Muscle of back (tissue), 13 donors: ENCODE measurements at places on chromosomes 4 and X.
A peak's percentile ranks its signal among the peaks of the same experiment; 100 is the strongest.

GRCh38 chr4:121114756-121115155, 42.4 kb upstream of the NDNF start:
- DNase-seq = no peak

- DNase-seq = no peak
Measured at GRCh38 chrX:148613636-148614035, 113.2 kb downstream of the AFF2 start.

DNA sequence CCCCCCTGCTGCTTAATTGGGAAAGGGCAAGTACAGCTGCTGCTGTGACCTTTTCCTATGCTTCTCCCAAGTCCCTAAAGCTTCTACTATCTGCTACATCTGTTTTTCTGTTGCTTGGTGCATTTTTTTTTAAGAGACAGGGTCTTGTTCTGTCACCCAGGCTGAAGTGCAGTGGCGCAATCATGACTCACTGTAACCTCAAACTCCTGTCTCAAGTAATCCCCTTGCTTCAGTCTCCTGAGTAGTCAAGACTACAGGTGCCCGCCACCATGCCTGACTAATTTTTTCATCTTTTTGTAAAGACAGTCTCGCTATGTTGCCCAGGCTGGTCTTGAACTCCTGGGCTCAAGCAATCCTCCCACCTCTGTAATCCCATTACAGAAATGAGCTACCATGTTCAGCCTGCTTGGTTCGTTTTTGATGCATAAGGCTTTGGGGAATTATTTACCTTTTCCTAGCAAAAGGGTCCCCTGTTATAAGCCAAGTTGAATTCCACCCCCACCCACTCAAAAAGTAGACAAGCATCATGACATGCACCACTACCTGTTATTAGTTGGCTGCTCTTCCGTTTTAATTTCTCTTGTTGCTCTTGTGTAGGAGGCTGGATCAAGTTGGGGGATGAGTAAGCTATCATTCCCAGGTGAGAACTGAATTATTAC, 39.6 kb downstream of the DGKK start:
- no peak for DNase-seq

DNA sequence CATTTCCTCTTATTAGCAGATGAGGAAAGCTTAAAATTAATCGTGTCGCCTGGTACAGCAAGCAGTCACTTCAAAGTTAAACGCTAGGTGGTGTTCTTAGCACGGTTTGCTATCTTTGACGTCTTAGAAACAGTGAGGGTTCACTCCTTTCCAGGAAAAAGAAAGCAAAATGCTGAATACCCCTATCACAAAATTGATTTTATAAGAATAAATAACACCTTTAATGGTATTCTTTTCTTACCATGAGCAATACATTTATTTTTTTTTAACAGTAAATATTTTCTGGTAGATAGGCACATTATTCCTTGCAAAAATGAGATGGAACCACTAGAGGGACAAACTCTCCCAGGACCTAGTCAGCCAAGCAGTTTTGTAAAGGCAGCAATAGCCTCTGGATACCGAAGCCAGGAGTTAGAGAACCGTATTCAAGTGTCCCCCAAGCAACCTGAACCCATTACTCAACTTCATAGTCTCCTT, 153.9 kb downstream of the KDR start:
- DNase-seq = peak; percentile 31

DNA sequence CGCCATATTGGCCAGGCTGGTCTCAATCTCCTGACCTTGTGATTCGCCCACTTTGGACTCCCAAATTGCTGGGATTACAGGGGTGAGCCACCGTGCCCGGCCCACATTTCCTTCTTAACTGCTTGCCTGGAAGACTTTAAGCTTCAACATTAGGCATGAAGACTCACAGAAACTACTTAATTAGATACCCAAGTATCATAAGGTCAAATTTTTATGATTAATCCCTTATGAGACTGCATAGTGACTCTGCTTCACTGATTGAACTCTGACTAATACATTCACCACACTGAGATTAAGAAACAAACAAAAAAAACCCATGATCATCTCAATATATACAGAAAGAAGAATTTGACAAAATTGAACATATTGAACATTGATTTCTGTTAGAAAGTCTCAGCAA, 87.4 kb upstream of the KCTD8 start:
- DNase-seq = no peak

GRCh38 chr4:138870737-138871554, 144.6 kb upstream of the NOCT start:
- DNase-seq = peak; percentile 91

DNA sequence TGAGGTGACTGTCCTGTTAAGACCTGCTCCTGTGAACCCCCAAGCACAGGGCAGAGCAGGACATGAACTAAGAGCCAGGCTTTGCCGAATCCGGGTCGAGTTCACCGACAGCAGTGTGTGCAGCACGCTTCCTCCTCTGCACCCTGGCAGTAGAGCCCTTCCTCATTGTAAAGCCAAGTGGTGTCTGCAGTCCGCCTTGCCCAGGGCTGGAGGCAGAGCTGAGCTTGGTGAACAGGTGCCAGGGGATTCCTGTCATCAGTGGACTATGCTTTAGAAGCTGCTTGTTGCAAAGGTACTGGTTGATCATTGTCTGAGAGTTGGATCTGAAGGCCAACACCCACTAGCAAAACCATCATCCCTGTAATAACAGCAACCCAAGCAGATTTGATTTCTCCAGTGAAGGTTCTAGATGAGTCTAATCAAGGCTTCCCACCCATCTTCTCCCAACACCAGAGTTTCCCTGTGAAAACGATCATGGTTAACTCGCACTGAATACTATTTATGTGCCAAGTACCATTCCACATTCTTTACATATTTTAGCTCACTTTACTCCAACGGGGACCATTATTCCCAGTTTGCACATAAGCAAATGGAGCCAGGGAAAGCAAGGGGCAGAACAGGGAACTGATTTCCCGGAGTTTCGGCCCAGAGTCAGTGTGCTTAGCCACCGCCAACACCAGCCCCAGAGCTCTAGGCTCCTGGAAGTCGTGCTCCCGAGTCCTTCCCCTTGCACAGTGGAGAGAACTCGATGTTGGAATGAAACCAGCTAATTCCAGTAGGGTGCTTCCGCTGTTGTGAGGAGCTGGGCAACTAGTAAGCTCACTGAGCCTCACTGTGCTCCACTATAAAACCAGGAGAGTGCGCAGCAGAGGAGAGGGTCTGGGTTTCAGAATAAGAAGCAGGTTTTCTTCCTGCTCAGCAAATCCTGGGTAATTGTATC, 1.4 kb upstream of the SLC34A2 start:
- DNase-seq = no peak

GRCh38 chr4:106038908-106039307, 143.6 kb downstream of the NPNT start:
- DNase-seq = no peak

DNA sequence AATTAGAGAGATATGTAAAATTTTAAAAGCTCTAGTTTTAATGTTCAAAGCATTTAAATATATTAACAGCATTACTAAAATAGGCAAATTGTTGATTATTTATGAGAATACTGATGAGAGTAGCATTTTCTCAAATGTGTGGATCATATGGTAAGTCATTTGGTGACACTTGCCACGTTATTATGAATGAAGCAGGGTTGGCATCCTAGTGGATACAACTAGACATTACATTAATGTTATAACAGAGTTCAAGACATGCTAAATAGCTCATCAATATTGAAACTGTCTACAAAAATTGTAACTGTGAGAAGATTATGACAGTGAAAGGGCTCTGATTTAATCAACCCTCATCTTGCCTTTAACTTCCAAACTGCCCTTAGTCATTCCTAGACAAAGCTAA, 171.1 kb downstream of the PDGFC start:
- no peak for DNase-seq

DNA sequence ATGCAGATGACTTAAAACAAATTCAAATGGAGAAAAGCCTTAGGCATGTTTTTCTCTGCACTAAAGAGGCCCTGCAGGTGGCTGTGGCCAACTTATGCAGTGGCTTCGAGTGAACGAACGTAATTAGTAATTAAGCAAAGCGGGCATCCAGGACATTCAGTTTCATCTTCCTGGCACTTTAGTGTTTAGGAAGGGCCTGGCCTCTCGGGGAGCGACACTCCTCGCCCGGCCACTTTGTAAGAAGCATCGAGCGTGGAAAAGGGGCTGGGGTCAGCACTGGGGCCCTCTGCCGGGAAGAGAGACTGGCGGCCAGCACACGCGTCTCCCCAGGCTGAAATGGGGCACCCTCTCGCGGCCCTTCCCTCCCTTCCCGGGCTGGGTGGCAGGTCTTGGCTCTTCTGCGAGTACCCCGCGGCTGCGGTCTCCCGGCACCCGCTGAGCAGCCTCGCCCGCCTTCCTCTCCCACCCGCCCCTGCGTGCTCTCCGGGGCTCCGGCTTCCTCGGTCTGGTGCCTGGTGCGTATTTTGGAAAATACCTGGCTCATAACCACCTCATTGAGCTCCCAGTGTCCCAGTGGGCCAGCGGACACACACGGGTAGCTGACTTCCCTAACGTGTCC, 677 bp upstream of the CYP4V2 start:
- no peak for DNase-seq

GRCh38 chrX:10112510-10112909, 44.3 kb upstream of the CLCN4 start:
- DNase-seq = no peak

GRCh38 chrX:19660604-19661255, 145.4 kb upstream of the MAP3K15 start:
- DNase-seq = peak; percentile 13

GRCh38 chrX:105981772-105982485, 56.6 kb downstream of the SERPINA7 start:
- no peak for DNase-seq

DNA sequence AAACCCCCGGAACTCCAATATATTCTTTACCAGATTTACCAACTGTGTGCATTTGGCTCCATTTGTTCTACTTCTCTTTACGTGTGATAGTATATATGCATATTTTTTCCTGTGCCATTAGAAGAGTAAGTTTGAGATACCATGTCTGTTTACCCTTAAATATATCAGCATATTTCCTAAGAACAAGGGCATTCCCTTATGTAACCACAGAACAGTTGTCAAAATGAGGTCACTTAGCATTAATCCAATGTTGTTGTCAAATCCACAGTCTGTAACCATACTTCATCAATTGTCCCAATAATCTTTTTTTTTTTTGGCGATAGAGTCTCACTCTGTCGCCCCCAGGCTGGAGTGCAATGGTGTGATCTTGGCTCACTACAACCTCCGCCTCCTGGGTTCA, 55.2 kb downstream of the TBC1D14 start:
- DNase-seq = no peak
